ENCODE measurements at places on chromosomes 6 and 20.
A peak's percentile ranks its signal among the peaks of the same experiment; 100 is the strongest.

DNA sequence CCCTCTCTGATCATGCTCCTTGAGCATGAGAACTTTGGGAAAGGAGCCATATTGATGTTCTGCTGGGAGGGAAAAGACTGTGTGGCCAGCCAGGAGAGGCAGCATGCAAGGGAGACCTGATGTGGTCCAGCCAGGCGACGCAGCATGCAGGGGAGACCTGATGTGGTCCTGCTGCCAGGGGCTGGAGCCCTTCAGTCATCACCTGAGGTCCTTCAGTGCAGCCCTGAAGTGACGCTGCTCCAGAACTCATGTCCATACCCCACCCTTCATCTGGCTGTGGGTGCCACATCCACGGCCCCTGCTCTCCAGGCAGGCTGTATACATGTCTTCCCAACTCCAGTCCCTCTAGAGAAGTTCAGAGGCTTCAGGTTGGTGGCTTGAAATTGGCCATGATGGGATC lies 134.4 kb downstream of the ERMARD start:
- no peak for DNase-seq

- no peak for DNase-seq
Observed at GRCh38 chr20:63659370-63659769, 1.3 kb downstream of the RTEL1 start.

GRCh38 chr20:3446779-3447178 lies 24.0 kb upstream of the ATRN start:
- no peak for DNase-seq

DNA sequence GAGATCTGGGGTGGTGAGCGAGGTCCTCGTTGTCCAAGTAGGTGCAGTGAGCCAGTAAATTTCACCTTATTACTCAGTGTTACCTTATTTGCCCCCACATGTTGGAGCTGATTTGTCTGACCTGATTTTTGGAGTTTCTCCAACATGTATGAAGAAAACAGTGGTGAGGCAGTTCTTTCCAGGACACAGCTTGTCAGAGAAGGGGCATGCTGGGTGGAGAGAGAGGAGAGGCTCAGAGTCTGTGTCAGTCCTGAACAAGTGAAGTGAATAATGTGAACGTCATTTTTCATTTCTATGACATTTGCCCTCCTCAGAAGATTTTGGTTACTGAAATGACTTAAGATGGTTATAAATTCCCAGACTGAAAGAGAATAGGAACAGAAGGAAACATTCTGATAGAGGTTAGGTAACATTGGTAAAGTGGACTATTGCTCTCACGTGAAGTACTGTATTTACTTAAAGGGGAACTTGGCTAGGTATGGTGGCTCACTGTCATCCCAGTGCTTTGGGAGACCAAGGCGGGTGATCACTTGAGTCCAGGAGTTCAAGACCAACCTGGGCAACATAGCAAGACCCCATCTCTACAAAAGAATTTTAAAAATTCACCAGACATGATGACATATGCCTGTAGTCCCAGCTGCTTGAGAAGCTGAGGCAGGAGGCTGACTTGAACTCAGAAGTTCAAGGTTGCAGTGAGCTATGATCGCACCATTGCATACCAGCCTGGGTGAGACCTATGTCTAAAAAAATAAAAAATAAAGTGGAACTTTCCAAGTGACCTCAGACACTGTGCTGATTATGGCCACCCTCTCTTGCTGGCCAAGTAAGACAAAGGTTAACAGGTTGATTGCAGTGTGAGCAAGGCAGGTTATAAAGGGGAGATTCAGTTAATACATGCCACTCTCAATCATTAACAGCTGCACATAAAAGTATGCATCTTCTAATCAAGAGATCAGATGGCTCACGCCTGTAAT lies 184.3 kb downstream of the EDN1 start:
- DNase-seq: no peak

- no peak for DNase-seq
Observed at GRCh38 chr20:50330504-50331313, 140.1 kb downstream of the CEBPB start.

DNA sequence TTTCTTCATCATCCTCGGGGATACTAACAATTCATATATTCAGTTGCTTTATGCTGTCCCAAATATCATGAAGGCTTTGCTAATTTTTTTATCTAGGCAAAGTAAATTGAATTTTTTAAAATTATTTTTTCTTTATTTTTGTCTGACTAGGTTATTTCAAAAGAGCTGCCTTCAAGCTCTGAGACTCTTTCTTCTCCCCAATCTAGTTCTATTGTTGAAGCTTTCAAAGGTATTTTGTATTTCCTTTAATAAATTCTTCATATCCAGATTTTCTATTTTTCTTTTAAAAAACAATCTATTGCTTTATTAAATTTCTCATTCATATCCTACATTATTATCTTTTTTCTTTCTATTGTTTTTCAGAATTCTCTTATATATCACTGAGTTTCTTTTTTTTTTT lies 16.8 kb downstream of the TRIM15 start:
- DNase-seq: no peak

GRCh38 chr6:131116755-131117360 lies 18.4 kb upstream of the AKAP7 start:
- DNase-seq: peak; percentile 67

- no peak for DNase-seq
Observed at GRCh38 chr20:24704899-24705298, 235.5 kb downstream of the SYNDIG1 start.

GRCh38 chr6:33456156-33456555 lies 1.8 kb downstream of the ZBTB9 start:
- DNase-seq: no peak

- DNase-seq: peak; percentile 54
Observed at GRCh38 chr6:13383328-13384163, 55.2 kb upstream of the TBC1D7 start.

- DNase-seq: no peak
Observed at GRCh38 chr6:35093118-35093445, 48.1 kb downstream of the TCP11 start.

DNA sequence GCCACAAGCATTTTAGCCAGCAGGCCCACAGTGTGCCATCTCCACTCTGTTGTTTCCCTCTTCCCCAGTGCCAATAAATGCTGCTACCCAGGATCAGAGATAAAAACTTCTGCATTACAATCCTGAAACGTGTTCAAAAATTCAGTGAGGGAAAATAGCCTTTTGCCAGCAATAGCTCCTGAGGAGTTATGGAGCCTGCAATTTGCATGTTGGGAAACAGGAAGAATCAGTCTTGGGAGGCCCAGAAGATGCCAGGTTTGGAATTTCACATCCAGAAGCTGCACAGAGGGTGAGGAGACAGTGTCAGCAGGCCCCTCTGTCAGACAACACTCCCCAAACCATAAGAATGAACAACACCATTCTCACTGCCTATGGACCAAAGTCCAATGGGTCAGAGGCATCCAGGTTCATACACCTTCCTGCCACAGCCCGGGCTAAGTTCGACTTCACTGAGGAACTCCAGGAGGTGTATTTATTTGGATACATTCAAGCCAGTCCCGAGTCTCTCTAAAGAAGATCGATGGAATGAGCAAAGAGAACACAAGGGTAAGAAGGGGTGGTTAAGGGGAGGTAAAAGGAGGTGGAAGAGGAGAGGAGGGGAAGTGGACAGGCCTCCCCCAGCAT lies 20.8 kb downstream of the RRBP1 start:
- no peak for DNase-seq

- peak; percentile 35 for DNase-seq
Observed at GRCh38 chr20:6746901-6747609, 20.4 kb upstream of the BMP2 start.

DNA sequence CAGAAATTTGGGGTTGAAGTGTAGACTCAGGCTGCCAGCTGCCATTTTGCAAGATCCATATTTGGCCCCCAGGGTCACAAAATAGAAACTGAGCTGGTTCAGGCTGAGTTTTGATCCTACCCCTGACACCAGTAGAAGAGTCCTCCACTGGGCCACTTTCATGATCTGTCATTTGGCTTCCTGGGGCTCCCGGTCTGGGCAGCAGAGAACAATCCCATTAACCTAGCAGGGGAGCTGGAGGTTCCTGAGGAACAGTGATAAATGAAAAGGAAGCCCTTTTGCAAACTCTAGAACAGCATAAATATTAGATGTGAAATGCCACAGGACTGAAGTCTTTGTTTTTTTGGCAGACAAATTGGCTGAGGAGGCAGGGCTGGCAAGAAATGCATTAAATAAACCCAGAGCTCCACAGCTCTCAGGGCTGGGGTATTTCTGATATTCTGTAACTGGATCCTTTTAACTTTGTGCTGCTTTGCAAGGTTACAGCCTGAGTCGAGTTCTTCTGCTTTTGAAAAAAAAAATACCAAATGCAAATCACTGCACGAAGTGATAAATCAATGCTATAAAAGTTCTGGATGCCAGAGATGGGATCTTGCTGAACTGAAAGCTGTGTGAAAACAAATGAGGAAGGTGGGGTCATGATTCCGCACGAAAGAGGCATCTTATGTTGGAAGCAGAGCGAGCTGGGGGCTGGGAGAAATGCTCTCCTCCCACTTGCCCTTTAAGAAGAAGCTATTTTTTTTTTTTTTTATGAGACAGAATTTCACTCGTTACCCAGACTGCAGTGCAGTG lies 64.4 kb downstream of the SULF2 start:
- peak; percentile 35 for DNase-seq

DNA sequence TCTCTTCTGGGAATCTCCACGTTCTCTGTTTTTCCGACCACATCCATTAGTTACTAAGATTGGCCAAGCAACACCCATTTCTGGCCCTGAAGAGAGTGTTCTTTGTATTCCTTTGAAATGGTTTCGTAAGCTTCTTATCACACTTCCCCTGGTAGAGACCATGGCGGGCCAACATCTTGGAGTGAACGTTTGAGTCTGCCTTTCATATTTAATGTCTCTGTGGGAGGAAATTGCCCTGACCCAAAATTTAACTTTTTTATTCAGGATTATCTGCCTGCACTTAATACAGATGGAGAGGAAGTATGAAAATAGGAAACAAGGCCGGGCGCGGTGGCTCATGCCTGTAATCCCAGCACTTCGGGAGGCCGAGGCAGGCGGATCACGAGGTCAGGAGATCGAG lies 177.0 kb upstream of the SNX9 start:
- DNase-seq: no peak

GRCh38 chr6:99521633-99522151 lies 6.5 kb upstream of the USP45 start:
- DNase-seq: peak; percentile 86

- DNase-seq: no peak
Observed at GRCh38 chr6:13803581-13803980, 10.8 kb downstream of the MCUR1 start.

- no peak for DNase-seq
Observed at GRCh38 chr20:10527781-10528180, 92.7 kb downstream of the SLX4IP start.

- no peak for DNase-seq
Observed at GRCh38 chr20:17601957-17602356, 32.1 kb downstream of the DSTN start.

DNA sequence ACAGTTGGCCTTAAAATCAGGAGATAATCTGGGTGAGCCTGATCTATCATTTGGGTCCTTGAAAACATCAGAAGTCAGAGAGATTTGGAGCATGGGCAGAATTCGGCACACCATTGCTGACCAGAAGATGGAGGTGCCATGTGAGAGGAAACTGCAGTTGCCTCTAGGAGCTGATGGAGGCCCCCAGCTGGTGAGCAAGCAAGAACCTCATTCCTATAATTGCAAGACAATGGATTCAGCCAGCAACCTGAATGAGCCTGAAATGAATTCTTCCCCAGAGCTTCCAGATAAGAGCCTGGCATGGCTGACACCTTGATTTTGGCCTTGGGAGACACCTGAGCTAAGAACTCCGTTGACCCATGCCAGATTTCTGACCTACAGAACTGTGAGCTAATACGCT lies 76.3 kb upstream of the FYN start:
- DNase-seq: no peak

GRCh38 chr20:61886721-61887595 lies 178.7 kb downstream of the TAF4 start:
- peak; percentile 22 for DNase-seq

DNA sequence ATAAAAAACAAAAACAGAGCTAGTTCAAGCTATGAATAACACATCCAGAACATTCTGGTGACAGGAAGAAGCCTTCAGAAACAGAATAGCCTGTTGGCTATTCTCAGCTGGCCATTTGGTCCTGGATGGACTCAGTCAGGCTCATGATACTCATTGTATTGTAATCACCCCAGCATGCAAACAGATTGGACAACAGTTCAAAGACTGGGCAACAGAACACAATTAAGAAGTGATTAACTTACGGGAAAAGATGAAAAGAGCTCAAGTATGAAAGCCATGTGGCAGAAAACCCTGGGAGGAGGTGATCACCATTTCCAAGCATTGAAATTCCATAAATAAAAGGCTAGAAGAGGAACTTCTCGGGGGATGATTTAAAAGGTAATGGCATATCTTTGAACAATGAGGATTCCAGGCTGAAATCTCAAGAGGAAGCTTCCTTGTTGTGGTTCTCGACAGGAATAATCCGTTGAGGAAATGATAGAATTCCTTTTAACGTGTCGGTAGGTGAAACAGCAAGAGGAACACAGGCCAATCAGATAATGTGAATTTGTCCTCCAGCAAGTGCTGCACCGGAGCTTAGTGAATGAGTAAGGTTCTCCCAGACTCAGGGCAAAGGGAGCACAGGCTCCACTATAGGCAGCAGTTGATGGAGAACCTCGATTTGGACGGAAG lies 172.4 kb downstream of the BCAS1 start:
- no peak for DNase-seq

GRCh38 chr6:38055203-38055589 lies 235.7 kb downstream of the ZFAND3 start:
- DNase-seq: no peak

Data from iris pigment epithelial cell (primary cell).